ENCODE measurements at places on chromosomes 12 and 14.

DNA sequence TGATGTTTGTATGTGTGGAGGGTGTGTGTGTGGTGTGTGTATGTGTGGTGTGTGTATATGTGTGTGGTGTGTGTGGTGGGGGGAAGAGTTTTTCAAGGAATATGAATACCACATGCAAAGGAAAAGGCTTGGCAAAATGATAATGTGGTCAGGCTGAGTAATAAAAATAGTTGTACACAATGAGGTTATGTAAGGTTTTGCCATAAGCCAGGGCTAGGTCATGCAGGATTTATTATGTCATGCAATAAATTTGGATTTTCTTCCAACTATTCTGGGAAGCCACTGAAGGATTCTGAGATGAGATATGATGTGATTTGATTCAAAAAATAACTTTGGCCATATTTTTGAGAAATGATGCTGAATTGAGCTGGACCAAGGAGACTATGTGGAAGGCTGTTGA is 1191.6 kb upstream of the SEL1L start:
- ATAC-seq, result no peak

- ATAC-seq, result no peak
Observed at GRCh38 chr14:22497671-22498093, 91.3 kb downstream of the DAD1 start.

- ATAC-seq, result peak; percentile 57
Observed at GRCh38 chr14:64891839-64892375, 12.2 kb upstream of the SPTB start.

DNA sequence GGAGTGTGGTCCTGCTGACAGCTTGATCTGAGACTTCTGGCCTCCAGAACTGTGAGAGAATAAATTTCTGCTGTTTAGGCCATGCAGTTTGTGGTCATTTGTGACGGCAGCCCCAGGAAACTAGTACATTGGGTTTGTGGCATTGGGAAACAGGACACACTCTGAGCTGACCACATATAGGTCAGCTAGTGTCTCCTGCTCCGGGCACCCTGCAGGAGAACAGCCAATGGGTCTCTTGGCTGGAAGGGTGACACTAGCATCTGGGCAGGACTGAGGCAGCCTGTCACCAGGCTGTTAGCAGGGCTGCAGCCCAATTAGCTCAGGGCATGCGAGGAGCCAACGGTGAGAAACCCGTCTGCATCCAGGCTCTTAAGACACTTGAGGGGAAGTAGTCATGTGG is 83.2 kb downstream of the PITPNM2 start:
- ATAC-seq, result no peak

DNA sequence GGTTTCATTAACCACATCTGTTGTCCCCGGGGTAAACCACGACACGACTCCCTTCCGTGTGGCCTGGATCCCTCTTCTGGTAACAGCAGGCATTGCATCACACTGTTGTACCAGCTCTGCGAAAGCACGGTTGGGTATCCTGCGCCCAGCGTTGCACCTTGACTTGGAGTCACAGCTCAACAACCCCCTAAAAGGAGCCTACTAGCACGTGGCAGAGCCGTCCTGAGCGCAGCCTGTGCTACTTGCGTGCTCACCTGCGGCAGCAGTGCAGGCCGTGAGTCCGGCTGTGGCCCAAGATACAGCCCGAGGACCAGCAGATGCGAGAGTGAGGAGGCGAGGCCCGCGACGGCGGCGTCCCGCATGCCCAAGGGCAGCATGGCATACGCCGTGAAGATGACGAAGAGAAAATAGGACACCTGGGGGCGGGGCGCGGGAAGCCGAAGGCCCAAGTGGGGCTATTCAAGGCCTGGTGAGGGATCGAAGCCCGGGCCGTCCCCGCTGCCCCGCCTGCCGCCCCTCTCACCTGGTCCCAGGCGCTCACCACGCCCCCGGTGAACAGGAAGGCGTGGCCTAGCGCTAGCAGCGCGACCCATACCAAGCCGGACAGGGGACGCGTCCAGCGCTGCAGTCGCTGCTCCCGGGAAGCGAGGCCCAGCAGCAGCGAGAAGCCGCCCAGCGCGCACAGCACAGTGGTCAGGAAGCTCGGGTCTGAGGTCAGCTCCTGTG is 2.4 kb downstream of the ADCY4 start:
- peak; percentile 93 for ATAC-seq

DNA sequence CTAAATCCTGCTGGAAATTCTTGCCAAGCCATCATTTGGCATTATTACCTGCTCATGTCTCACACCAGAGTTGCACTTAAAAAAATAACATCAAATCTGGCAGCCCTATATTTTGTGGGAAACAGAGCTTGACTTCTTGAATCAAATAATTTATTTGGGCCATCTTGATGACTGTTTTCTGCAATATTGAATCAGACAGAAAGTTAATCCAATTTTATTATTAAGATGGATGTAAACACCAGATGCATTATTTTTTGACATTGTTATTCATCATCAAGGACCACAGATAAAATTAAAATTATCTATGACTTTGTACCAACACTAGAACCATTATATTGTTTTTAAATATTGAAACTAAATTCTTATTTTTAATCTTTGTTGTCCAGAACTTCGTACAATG is 132.9 kb downstream of the PTPRR start:
- no peak for ATAC-seq

GRCh38 chr12:63982604-63983295 is 138.2 kb downstream of the SRGAP1 start:
- ATAC-seq, result no peak

GRCh38 chr14:95902273-95902826 is 25.7 kb downstream of the TUNAR start:
- ATAC-seq, result no peak

GRCh38 chr12:43069768-43070221 is 480.2 kb upstream of the PRICKLE1 start:
- ATAC-seq, result peak; percentile 27

GRCh38 chr12:49121047-49121696 is 10.0 kb downstream of the TUBA1B start:
- no peak for ATAC-seq

DNA sequence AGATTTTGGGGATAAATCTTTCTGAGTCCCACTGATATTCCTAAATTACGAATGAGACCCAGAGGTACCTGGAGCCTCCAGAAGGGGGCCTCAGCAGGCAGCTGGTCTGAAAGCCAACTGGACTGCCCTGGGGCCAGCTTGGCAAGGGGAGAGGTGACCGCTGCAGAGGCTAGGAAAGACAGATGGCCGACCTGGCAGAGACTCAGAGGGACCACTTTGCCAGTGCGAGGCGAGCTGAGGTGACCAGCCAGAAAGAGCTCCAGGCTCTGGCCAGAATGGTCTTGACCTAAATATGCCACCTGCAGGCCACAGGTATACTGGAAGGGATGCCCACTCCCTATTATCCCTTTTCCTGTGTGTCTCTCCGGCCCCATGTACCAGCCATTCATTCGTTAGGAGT is 256.8 kb upstream of the GARIN6 start:
- ATAC-seq, result no peak

DNA sequence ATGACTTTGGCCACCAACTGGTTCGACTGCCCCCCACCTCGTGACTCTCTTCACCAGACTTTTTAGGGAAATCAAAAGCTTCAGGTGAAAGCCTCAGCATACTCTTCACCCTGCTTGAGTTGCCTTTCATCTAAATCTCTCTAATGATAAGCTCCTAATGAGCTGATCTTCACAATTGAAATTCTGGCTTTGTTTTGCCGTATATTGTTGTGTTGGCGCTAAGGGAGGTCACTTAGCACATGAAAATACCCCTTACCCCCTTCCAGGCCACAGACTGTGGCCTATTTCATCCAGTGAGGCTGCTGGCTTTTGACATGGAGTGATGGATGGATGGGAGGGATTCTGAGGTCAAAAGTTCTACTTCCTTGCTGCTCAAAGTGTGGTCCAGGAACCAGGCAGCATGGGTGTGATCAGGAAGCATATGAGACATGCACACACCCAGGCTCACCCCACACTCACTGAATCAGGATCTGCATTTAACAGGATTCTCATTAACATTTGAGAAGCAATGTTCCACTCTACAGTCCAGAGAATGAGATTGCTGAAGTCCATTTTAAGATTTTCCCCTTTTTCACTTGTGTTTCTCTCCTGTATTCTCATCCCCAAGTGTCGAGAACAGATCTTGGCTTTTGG is 131.4 kb downstream of the DACT1 start:
- ATAC-seq, result no peak

DNA sequence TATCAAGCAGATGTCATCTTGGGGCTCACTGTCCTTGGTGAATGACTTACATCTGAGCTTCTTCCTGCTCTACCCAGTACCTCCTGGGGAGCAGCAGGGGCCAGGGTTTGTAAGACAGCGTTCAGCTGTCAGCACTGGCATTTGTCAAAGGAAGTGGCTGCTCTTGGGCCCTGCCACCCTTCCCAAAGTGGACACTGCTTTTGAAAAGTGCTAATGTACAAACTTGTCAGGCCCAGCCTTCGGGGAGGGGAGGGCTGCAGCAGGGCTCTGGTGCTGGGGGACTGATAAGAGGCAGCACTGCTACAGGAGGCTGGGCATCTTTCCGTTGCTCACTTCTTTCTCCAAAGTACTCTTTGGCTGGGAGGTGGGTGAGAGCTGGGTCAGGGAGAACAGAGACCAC is 59.8 kb upstream of the RBM19 start:
- no peak for ATAC-seq

- ATAC-seq, result peak; percentile 63
Observed at GRCh38 chr12:131827961-131828534, at the start of gene MMP17. MMP17 (plus strand) TSS chr12:131828393; CDS start chr12:131828495, 102 bp downstream.

- ATAC-seq, result no peak
Observed at GRCh38 chr14:103889313-103890051, 38.8 kb upstream of the TDRD9 start.

GRCh38 chr14:74952697-74953484 is 2.5 kb downstream of the PGF start:
- ATAC-seq, result no peak

DNA sequence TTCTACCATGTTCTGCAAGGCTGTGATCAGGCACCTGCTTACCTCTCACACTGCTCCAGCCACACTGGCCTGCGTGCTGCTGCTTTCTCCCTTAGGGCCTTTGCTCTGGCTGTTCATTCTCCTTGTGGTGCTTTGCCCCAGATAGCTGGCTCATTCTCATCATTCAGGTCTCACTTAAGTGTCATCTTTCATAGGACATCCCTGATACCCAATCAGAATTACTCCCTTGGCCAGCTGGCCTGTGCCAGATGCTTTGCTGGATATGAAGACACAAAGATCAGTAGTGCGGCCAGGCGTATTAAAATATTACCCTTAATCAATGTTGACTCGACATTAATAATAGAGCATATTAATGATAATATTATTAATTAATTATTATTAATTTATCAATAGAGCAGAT is 143.8 kb upstream of the FGD4 start:
- no peak for ATAC-seq

DNA sequence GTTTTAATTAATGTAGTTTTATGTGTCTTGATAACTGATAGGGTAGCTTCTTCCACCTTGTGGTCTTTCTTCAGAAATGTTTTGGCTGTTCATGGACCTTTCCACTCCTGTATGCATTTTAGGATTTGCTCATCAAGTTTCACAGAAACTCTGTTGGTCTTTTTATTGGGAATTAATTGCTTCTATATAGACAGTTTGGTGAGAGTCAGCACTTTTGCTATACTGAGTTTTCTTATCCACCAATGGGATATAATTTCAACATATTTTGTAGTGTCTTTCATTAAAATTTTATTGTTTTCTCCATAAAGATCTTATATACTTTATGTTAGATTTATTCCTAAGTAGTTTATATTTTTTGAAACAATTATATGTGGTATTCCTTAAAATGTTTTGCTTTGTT is 7.8 kb downstream of the GOLGA5 start:
- ATAC-seq, result no peak

- ATAC-seq, result no peak
Observed at GRCh38 chr14:70283156-70283555, 76.3 kb downstream of the COX16 start.

GRCh38 chr12:63811755-63812154 is 32.0 kb downstream of the RXYLT1 start:
- no peak for ATAC-seq

DNA sequence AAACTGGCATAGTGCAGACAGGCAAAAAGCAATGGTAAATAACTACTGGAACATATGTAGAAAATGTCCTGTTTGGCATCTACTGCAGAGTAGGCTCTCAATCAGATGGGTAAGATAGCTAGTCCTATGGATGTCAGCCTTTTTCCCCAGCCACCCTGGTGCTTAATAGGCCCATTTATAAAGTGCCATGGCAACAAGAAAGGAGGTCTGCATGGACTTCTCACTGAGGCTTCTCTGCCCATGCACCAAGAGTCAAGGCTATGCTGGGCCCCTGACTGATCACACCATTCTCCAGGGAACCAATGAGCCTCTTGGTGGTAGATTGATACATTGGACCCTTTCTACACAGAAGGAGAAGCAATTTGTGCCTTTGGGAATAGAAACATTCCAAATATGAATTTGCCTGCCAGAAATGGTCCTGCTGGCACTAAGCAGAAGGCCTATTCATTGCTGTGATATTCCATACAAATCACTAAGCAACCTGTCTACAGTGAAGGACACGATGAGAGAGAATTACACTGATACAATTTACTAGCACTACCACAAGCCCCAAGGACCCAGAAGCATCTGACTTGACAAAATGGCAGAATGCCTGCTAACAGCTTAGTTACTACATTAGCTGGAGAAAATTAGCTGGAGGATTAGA is 43.8 kb downstream of the RESF1 start:
- peak; percentile 50 for ATAC-seq

GRCh38 chr14:24613241-24613640 is 3.8 kb upstream of the GZMH start:
- peak; percentile 22 for ATAC-seq

GRCh38 chr14:68306265-68306933 is 486.5 kb downstream of the ZFP36L1 start:
- ATAC-seq, result peak; percentile 90

DNA sequence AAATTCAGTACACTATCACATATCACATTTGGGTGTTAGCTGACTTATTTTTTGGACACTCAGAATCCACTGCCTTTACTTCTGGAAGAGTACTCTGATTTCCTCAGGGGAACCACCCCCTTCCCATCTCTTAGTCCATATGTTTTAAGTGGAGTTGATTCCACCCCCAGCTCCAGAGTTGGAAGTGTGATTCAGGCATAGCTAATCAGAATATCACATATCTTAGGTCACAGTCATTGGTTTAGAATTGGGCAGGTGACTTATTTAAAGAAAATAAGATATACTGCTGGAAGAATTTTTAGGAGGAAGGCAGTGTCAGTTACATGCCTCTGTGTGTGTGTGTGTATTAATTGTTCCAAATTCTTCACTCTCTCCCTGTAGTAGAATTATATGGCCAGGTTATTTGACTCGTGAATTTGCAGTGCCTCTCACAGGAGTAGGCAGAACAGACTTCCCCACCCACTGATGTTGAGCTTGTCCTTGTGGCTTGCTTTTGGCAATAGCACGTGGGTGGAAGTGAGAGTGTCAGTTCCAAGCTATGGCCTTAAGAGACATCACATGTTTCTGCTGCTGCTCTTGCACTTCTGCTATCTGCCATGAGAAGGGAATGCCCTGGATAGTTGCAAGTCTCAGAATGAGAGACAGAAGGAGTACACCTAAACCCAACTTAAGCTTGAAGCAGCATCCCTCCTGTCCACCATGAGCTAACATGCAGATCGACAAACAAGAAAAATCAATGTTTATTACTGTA is 6.4 kb upstream of the GAS2L3 start:
- ATAC-seq, result peak; percentile 90
